ENCODE measurements at places on chromosomes 3 and 15. TPM values are rescaled to one million over a fixed set of nuclear protein-coding genes. Genes with fewer than 3 reads are reported as not detected.

GRCh38 chr3:141128126-141128777, 77.1 kb downstream of the SPSB4 start:
- no peak for DNase-seq

- DNase-seq: no peak
These were observed 37.2 kb upstream of the DLG1 start for GRCh38 chr3:197335428-197336132.

Gene EOMES
- total RNA-seq: not detected

DNA sequence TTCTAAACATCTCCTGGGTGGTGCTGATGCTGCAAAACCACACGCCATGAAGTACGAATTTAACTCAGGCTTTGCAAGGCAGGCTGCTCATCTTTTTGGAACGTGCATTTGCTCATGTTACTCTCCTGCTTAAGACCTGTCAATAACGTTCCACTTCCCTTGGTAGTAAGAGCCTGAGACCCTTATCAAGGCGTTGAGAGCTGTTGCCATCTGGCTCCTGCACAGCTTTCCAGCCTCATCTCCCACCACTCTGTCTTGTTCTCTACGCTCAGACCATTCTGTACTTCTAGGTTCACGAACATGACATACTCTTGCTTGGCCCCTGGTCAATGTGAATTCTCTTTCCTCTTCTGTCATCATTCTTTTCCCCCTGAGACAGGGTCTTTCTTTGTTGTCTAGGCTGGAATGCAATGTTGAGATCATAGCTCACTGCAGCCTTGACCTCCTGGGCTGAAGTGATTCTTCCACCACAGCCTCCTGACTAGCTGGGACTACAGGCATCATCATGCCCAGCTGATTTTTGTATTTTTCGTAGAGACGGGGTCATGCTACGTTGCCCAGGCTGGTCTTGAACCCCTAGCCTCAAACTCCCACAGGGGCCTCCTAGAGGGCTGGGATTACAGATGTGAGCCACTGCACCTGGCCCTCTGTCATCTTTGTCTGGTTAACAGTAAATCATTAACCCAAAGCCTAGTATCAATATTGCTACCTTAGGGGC, 202.8 kb downstream of the CADPS start:
- DNase-seq: no peak

GRCh38 chr3:129543999-129544398, 1.0 kb downstream of the H1-8 start:
- DNase-seq: no peak

GRCh38 chr3:136250903-136251460, 842 bp downstream of the PCCB start:
- DNase-seq: peak; percentile 27

Gene MESP1
- 0.46 TPM for total RNA-seq

- no peak for DNase-seq
These were observed 3.8 kb upstream of the TIMMDC1 start for GRCh38 chr3:119494597-119494996.

- DNase-seq: no peak
These were observed 6.3 kb downstream of the PIGZ start for GRCh38 chr3:196962108-196962929.

Gene ZIC1
- 2.1 TPM for total RNA-seq

- DNase-seq: no peak
These were observed 474.0 kb downstream of the FGF12 start for GRCh38 chr3:192253138-192253887.

DNA sequence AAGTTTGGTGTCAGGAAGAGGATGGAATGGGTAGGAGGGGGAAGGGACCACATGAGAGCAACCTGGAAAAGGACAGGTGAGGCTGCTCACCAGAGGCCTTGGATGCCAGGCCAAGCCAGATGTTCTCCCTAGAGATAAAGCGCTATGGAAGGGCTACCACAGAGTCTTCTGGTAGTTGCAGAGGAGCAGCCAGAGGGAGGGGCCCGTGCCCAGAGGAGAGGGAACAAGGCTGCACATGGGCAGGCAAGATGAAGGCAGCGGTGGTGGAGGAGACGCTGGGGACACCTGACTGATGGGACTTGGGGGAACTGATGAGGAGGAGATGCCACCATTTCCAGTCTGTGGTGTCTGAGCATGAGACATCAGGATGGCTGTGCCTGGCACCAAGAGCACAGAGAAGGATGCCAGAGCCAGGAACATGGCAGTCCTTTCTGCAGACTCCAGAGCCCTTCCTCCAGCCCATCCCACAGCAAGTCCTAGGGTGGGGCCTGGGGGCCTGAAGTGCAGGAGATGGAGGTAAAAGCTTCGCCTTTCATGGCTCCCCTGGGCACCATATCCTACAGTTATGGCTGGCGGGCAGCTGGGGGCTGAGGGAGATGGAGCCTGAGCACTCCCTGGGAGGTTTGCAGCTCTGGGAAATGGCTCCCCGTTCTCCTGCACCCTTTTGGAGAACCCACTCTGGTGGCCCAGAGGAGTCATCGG, 103.0 kb downstream of the ETFA start:
- DNase-seq: no peak

GRCh38 chr15:61157933-61158332, 71.2 kb downstream of the RORA start:
- no peak for DNase-seq

- no peak for DNase-seq
These were observed at the start of gene ACTRT3 for GRCh38 chr3:169769287-169770181. Gene ACTRT3 (minus strand): TSS chr3:169769561. CDS start chr3:169769520, 41 bp downstream.

DNA sequence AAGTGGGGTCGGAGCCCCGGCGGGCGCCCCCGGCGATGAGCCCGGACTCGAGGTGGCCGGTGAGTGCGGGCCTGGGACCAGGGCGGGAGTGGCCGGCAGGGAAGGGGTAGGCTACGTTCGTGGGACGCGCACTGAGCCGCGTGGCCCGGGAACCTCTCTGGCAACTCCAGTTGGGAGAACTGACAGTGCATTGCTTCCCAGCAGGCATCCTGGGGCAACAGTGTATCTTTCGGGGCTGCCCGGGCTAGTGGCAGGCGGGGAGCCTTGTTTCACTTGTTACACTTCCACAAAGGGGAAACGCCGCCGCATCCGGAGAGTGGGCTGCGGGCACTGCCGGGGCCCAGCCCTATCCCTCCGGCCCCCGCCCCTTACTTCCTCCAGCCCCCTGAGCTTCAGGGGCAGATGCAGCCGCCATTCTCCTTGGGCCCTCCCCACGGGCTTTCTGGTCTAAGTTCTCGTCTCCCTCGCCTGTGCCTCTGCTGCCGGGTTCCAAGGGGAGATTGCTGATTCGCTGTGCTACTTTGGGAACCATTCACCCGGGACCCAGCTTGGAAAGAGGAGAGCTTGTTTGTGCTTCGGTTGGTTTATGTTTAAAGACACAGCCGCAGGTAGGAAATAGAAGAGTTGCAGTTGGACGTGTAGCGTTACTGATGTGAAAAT, 675 bp downstream of the BRPF1 start:
- no peak for DNase-seq

DNA sequence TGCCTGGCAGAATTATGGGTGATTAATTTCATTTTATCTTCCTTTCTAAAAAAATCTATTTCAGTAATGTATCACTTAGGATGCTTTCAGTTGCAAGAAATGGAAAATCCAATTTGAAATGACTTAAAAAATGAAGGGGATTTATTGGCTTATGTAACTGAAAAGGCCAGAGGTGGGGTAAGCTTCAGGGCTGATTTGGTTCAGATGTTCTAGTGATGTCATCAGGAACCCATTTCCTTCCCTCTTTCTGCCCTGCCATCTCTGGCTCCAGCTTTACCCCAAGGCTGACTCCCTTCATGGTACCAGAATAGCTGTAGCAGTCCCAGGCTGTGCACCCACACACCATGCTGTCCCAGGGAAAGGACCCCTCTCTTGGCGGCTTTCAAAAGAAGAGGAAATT, 18.5 kb upstream of the REC114 start:
- DNase-seq: no peak

DNA sequence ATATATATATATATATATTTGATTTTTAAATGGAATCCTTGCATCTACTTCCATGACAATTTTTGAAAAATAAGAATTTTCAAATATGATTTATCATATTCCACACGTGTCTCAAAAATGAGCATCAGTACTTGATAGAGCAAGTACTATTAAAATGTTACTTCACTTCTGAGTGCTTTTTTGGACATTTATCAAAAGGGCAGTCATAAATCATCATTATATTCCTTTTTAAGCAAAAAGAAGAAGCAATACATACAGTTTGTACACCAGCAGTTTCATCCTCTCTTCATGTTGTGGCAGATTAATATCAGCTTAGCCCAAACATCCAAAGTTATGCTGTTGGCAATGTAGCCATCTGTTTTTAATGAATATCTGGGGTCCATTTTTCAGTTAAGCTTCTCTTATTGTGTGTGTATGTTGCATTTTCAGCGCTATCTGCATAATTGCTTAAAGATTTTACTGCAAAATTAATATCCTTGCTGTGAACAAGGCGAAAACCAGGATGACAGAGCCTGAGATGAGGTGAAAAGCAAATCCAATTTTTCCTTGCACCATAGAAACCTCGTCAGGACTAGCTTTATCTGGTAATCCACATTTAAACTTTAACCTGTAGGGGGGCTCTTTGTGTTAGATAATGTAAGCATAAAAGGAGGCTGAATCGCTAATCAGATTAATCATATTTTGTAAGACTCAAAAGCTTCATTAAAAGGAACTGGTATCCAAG, 604.9 kb upstream of the AGTR1 start:
- DNase-seq: no peak

GRCh38 chr3:27626596-27627118, 95.5 kb downstream of the EOMES start:
- no peak for DNase-seq

DNA sequence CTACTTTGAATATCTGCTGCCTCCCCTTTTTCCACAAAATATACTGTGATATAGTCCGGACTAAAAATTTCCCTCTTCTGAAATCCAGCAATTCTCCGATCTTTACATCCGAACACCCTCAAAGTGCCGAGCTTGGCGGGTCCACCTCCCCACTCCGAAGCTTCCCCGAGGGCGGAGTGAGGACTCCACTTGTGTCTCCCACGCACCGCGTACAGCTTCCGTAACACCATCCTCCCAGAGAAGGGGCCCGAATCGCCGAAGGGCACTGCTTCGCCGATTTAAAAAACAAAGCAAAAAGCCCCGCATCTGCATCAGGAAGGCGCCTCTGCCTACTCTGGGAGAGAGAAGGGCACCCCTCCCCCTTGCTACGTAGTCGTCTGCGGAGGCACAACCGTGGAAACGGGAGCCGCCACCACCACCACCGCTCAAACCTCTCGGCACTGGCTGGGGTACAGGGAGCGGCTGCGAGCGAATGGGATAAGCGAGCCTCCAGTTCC, 551 bp downstream of the NCBP2 start:
- no peak for DNase-seq

Gene ZMAT3
- total RNA-seq: 35.0 TPM

DNA sequence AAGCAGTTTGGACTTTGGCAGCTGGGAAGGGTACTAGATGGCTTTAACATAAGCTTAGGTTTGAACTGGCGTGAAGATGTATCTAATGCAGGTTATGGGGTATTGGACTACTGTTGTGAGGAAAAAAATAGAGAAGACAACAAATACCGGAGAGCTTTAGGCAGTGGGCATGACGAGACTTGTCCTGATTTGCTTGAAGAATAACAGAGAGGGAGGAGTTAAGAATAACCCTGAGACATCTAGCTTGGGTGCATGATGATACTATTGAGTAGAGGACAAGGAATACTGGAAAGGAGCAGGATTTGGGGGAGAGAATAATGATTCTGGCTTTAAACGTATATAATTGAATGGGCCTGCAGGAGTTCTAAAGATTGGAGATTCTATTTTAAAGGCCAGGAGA, 249.5 kb upstream of the AZI2 start:
- DNase-seq: no peak

DNA sequence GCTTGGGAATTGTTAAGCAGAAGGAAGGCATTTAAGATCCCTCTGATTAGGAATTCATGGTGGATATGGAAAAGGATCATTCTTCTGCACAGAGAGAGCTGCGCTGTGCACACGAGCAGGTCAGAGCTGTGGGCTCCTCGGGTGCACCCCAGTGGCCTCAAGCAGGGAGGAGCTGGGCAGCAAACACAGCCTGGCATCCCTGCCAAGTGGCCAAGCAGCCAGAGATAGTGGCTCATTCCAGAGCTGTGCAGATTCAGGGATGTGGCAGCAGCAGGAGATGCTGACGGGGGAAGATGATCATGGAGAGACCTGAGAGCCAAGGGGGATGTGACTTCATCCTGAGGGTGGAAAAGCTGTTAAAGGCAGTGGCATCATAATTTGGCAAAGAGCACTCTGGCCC, 55.9 kb downstream of the LRRK1 start:
- DNase-seq: no peak

DNA sequence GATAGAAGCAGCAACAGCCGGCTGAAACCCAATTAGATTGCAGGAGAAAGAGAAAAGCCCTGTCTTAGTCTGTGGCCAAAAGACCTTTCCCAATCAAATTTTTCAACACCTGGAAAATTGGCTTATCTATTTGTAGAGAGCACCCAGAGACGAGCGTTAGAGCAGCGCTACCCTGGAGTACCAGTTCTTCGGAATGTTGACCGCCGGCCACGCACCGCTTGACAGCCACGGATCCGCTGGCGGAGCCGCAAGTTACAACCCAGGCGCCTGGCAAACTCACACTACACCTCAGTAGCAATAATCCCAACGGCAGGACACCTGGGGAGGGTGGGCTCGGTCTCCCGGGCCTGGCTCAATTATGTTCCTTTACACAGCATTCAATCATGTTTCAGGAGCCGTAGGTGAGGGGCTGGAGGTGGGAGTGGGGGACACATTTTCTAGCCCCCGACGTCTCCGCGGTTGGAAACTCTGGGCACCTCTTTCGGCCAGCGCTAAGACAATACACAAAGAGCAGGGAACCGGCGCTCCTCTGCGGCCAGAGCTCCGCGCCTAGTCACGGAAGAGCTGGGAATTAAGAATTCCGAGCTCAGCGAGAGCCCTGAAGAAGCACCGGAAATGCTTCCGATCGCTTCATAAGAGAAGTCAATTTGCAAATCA, 1.2 kb downstream of the MB21D2 start:
- no peak for DNase-seq

DNA sequence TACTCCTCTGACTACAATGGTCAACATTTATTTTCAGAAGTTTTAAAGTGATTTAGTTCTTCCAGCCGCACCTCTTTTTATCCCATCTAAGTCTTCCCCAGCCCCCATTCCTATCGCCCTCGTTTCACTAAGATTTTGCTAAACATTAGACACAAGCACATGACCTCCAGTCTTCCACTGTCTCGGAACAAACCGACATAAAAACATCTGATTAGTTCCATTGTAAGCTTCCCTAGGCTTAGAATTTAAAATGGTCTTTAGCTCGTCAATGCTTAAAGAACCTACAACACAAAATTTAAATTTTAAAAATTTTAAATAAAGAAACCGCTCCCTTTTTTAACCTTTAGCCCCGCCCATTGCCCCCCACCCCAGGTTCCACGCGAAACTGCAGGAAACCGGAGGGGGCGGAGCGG, 284 bp upstream of the TSC22D2 start:
- DNase-seq: no peak

Gene RHOV
- 0.07 TPM for total RNA-seq

DNA sequence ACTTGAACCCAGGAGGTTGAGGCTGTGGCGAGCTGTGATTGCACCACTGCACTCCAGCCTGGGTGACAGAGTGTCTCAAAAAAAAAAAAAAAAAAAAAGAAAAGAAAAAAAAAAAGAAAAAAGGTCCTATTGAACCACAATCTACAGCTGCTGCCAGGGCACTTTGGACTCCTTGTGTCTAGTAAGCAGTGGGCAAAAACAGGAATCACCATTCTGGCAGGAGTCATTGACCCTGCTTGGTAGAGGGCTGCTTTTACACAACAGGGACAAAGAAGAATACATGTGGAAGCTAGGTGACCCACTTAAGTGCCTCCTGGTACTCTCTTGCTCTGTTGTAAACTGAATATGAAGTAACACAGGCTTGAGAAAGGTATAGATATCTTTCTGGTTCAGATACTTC, 14.6 kb upstream of the PCCB start:
- no peak for DNase-seq

Gene PAQR5
- total RNA-seq: 0.07 TPM

Gene TMEM158
- total RNA-seq: 6.1 TPM
